BJ (cell line): ENCODE measurements at places on chromosomes 2 and 18.
A peak's percentile ranks its signal among the peaks of the same experiment; 100 is the strongest.

DNA sequence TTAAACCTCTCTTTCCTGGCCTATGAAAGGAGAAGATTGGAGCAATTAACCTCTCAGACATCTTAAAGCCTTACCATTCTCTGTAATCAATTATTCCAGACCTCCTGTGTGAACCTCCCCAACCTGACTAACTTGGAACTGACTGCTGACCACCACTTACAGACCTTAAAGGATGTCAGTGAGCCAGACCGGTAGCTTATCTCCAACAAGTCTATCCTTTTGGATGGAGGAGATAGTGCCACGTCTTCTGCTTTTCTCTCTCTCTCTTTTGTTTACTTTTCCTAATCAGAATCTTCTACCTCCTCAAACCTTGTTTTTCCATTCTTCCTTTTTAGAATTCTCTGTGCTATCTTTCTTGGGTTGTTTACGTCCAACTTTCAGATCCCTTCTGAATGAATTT, 57.2 kb downstream of the LRRTM1 start:
- no peak for DNase-seq

DNA sequence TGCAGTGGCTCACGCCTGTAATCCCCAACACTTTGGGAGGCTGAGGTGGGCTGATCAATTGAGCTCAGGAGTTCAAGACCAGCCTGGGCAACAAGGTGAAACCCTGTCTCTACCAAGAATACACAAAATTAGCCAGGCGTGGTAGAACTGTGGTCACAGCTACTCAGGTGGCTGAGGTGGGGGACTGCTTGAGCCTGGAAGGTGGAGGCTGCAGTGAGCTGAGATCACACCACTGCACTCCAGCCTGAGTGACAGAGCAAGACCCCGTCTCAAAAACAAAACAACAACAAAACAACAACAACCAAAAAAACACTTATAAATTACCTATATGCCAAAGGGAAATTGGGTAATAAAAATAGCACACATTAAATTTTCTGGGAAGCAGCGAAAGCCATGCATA, 141.6 kb downstream of the HDAC4 start:
- DNase-seq: no peak

DNA sequence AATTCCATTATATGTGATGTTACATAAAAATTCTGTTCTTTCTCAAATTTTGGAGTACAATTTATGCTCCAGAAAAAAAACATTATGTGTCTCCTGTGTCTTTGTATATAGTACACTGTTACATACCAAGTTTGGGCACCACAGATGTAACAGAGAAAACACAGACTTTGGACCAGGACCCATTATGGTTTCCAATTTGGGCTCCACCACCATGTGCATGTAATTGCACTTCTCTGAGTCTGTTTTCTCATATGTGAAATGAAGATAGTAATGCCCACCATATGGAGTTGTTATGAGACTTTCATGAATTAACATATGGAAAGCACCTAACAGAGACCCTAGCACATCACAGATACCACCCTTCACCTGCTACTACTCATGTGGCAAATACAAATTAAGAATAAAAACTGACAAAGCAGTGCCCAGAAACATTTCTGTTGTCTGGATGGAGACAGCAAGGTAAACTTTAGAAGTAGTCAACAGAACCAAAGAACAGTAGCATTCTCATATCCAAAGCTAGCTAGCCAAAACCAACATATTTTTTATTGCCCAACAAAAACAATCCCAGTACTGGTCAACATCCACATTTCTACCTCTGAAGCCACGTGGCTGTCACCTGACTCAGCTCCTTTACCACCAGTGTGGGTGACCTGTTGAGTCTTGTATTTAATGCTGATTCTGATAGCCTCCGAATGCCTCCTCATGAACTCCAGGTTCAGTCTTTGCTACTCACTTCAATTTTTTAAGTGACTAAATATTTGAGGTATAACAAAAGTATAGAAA, 42.9 kb downstream of the ANTXR1 start:
- no peak for DNase-seq

DNA sequence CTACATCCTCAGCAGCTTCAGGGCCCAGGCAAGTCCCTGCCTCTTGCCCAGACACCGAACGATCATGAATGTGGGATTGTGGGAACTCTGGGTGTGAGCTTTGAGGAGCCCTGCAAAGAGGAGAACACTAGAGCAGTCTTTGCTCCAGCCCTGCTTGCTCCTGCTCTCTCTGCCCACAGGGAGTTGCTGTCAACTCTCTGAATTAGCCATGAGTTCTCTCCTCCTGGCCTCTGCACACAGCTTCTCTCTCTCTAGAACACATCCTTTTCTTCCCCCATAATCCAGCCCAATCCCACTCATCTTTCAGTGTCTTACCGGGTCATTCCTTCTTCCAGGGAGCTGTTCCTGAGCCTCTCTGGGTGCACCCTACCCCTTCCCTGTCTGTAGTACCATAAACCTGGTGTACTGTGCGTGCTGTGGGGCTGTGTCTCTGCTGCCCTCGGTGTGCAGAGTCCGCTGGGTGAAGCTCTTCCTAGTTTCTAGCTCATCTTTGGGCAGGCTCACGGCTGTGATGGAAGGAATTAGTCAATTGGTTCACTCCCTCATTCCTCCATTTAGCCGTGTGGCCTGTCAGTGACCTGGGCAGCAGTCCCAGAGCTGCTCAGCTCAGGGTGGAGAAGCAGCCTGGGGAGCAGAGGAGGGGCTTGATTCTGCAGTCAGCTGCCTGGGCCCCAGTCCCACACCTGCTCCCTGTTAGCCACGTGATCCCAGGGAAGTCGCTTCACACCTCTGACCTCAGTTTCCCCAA, 132.9 kb upstream of the HDAC4 start:
- DNase-seq: no peak

DNA sequence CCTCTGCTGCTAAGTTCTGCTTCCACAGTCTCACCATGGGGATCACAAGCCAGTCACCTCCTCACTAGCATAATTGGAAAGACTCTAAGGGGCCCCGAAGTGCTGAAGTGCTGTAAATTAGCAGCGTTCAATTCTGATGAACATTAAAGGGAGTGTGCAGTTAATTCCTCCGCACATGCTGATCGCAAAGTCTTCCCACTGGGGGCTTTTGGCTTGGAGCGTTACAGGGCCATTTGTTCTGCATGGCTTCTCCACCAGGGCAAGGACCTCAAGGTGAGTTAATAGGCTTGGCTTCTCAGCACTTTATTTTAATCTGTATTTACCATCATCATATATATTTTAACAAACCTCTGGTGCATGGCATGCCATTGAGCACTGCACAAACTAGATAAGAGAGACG, 216.3 kb upstream of the PARD3B start:
- no peak for DNase-seq

DNA sequence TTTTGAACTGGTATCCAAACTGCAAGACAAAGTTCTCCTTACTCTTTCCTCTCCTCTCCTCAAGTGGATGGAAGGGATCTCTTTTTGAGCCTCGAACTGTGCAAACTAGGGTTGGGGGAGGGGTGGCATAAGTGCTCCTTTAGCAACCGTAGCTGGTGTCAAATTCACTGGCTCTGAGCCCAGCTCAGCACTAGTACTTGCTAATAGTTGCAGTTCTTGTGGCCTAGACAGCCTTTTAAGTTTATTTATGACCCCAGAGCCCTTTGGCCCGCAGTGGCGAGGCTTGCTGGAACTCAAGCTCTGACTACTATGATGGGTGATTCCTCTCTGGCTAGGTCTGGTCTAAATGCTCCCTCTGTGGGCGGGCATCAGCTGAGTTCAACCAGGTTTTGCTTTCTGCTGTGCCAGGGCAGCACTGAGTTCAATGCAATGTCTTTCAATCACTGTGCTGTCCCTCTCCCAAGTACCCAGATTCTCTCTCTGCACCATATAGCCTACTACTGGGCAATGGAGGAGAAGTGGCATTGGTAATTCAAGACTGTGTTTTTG, 528.4 kb upstream of the SYT4 start:
- no peak for DNase-seq

DNA sequence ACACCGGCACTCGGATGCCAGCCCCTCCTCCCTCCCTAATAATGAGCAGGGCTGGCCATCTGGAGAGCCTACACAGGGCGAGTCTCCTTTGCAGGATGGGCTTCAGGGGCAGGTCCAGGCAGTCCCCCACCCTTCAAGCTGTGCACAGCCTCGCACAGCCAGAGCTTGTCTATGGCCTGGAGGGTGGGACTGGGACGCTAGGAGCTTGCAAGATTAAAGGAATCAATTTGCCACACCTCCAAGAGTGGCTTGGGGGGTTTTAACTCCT, 43.9 kb upstream of the OTOF start:
- no peak for DNase-seq

- no peak for DNase-seq
Measured at GRCh38 chr2:233746475-233747282, 13.4 kb upstream of the UGT1A1 start.

GRCh38 chr18:11669948-11670275, 19.2 kb upstream of the GNAL start:
- DNase-seq: no peak

GRCh38 chr2:233026198-233026813, 6.2 kb upstream of the NEU2 start:
- DNase-seq: peak; percentile 40

DNA sequence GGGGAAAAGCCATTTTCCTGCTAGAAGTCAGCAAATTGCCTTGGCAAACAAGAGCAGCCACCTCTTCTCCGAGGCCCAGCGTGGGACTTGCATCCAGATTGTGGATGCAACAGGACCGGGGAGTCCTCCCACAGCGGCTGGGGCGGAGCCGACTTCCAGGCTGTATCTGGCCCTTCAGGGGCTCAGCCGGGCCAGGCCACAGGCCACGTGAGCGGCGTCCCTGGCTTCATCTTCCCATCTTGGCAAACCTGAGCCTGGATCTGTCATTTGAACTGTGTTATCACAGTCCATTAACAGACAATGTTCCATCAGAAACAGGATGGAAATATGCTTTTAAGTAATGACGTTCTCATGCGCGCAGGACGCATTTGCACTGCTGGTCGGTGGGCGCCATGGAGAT, 483.5 kb upstream of the SALL3 start:
- DNase-seq: no peak

- DNase-seq: no peak
Measured at GRCh38 chr2:151651274-151651673, 83.0 kb downstream of the NEB start.

DNA sequence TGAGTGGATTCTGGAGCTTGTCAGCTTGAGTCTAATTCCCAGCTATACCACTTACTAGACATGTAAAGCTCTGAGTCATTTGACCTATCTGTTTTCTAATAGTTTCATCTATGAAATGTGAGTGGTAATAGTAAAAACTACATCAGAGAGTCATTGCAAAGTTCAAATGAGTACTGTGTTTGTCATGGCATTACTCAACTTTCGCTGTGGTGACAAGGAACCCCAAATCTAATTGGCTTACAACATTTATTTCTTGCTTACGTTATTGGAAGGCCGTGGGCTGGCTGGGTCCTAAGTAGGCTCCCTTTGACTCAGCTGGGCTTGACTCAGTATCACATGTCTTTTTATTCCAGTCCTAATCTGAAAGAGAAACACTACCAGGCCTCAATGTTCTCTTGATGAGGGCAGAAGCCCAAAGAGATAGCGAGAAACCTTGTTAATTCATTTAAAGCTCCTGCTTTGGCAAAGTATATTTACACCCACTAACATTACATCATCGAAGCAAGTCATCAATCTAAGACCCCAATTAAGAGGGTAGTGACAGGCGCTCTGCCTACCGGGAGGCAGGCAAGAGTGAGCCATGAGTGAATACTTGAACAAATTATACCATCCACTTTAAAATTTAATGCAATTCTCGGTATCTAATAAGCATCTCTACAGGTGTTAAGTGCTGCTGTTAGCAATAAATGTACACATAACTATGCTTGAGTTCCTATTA, 431.8 kb upstream of the SPHKAP start:
- peak; percentile 81 for DNase-seq

GRCh38 chr2:10001586-10001985, 41.8 kb upstream of the KLF11 start:
- DNase-seq: no peak

DNA sequence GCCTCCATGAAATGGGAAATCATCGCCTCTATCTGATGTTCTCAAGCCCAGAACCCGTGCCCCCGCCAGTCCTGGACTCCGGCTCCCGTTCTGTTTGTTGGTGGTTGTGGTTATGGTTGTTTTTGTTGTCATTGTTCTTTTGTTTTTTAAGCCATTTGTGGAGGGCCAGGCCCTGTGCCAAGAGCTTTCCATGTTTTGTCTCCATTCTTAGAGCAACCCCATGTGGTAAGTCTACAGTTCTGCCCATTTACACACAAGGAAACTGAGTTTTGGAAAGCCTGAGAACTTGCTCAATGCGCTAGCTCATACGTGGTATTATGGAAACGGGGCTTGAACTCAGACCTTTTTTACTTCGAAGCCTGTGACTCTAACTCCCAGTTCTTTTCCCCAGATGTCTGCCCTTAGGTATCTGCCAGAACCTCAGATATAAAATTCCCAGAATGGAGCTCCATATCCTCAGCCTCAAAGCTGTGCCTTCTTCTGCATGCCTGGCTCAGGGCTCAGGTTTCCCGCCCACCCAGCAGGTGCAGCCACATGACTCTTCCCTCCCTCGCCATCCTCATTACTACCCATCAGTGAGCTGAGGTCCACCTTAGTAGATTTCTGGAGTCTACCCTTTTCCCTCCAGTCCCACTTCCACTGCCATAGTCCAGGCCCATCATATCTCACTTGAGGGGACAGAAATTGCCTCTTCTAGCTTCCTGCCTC, 194.1 kb downstream of the KLHL29 start:
- no peak for DNase-seq

- no peak for DNase-seq
Measured at GRCh38 chr2:239204136-239204875, 196.5 kb downstream of the HDAC4 start.

DNA sequence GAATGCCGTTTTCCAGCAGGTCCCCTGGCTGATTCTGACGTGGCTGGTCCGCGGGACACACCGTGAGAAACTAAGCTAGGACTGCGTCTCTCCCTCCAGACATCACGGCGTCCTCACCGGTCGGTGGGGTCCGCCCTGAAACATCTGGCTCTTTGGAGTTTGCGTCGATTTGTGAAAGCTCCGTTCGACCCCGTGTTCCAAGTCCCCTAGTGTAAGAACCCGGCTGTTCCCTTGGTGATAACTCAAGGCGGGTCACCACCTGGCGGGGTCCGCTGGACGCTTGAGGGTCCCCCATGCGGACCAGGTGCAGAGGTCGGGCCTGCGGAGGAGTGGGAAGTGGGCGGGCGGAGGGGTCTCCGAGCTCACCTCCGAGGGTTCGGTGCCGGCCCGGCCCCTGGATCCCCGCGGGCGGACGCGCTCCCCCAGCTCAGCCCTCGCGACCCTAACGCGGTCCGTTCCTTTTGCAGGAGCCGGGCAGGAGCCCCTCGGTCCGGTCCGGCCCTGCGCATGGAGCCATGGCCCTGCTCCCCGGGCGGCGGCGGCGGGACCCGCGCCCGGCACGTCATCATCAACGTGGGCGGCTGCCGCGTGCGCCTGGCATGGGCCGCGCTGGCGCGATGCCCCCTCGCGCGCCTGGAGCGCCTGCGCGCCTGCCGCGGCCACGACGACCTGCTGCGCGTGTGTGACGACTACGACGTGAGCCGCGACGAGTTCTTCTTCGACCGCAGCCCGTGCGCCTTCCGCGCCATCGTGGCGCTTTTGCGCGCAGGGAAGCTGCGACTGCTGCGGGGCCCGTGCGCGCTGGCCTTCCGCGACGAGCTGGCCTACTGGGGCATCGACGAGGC, 65.6 kb downstream of the KCNG2 start:
- no peak for DNase-seq
